ENCODE measurements at places on chromosomes 6 and 20.

DNA sequence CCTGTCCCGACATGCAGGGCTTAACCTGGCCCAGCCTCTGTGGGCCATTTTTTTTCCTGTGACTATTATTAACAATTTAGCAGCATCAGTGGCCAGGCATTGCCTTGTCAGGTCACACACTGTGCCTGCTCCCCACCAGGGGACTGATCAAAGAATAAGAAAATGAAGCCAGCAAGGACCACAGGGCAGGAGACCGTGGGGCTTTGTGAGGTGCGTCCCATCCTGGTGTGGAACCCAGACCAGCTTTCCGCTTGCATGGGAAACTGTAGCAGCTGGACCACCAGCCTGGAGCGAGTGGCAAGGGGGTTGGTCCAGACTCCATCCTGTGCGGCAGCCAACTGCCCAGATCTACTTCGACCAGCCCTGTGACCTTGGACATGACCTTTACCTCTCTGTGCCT, 218.3 kb downstream of the ANKRD60 start:
- no peak for DNase-seq

- no peak for DNase-seq
Observed at GRCh38 chr6:139133262-139134063, 1.4 kb upstream of the HECA start.

- DNase-seq: no peak
Observed at GRCh38 chr6:1473166-1473565, 83.8 kb downstream of the FOXF2 start.

- DNase-seq: no peak
Observed at GRCh38 chr6:65231616-65232015, 475.4 kb downstream of the EYS start.

- no peak for DNase-seq
Observed at GRCh38 chr6:42519779-42520178, 44.0 kb upstream of the UBR2 start.
